ENCODE measurements at places on chromosomes 11 and 22.
A peak's percentile ranks its signal among the peaks of the same experiment; 100 is the strongest.

GRCh38 chr11:132361011-132361550 is 990.7 kb downstream of the NTM start:
- no peak for DNase-seq

- no peak for DNase-seq
Measured at GRCh38 chr11:116918925-116919655, 81.7 kb upstream of the APOA1 start.

DNA sequence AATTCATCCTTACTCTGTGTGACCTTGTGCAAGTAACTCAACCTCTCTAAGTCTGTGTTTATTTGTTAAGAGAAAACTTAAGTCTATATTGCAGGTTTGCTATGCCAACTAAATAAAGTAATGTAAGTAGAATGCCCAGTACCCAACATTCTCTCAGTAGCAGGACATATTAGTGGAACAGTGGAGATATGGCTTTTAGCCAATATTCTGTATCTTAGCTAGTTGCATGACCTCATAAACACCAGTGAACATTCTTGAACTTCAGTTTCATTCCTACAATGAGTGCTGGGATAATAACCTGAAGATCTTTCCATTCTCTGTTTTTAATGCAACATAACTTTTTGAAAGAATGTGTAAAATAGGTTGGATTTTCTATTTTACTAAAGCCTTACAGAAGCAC is 77.0 kb downstream of the RAB38 start:
- no peak for DNase-seq

GRCh38 chr11:64152841-64153691 is 12.8 kb downstream of the MACROD1 start:
- DNase-seq: no peak

DNA sequence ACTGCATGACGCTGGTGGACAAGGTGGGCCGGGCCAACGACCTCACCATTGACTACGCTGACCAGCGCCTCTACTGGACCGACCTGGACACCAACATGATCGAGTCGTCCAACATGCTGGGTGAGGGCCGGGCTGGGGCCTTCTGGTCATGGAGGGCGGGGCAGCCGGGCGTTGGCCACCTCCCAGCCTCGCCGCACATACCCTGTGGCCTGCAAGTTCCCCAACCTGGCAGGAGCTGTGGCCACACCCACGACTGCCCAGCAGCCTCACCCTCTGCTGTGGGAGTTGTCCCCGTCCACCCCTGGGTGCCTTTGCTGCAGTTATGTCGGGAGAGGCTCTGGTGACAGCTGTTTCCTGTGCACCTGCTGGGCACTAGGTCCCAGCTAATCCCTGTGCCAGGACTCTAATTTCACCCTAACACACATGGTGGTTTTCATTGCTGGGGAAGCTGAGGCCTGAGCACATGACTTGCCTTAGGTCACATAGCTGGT is 49.0 kb upstream of the PPP6R3 start:
- DNase-seq: no peak

GRCh38 chr11:11587122-11587521 is 34.7 kb downstream of the GALNT18 start:
- no peak for DNase-seq

- DNase-seq: no peak
Measured at GRCh38 chr22:21917181-21917958, 35.3 kb downstream of the PPM1F start.

DNA sequence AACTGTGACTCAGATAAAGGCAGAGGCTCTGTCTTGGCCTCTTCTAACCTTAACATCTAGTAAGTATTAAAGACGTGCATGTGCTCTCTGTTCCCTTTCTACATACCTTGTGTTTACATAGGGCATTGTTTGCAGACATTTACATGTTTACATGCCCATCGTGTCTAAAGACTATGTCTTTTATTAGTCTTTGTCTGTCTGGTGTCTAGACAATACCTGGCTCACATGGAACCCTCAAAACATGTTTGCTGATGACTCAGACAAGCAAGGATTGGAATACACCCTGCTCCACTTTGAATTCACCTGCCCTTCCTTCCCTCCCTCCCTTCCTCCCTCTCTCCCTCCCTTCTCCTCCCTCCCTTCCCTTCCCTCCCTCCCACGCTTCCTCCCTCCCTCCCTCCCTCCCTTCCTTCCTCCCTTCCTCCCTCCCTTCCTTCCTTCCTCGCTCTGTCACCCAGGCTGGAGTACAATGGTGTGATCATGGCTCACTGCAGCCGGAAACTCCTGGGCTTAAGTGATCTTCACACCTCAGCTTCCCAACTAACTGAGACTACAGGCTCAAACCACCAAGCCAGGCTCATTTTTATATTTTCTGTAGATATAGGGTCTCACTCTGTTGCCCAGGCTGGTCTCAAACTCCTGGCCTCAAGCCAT is 23.7 kb upstream of the SORL1-AS1 start:
- DNase-seq: no peak

DNA sequence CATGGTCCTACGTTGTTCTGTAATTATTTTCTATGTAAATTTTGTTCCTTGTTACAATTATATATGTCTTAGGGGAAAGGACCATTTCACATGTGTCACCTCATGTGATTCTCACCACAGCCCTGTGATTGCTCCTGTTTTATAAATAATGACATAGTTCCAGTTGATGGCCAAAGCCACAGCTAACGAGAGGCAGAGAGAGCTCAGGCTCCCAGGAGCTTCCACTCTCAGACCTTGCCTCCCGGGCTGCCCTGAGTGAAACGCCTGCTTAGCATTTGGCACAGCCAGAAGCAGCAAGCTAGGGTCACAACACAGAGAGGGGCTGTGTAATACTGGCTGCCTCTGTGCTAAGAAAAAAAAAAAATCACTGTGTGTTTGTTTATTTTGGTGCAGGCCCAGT is 5.9 kb downstream of the TMEM121B start:
- DNase-seq: no peak

DNA sequence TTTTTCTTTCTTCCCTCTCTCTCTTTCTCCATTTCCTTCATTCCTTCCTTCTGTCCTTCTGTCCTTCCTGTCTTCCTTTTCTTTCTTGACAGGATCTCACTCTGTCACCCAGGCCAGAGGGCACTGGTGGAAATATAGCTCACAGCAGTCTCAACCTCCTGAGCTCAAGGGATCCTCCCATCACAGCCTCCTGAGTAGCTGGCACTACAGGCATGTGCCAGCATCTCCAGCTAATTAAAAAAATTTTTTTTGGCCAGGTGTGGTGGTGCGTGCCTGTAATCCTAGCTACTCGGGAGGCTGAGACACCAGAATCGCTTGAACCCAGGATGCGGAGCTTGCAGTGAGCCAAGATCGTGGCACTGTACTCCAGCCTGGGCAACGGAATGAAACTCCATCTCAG is 4.8 kb upstream of the DUSP8 start:
- DNase-seq: no peak

GRCh38 chr22:40922484-40923303 is 28.5 kb upstream of the RBX1 start:
- DNase-seq: peak; percentile 69

Measured in HFF-Myc (cell line).